ENCODE measurements at places on chromosomes 6 and 20.

DNA sequence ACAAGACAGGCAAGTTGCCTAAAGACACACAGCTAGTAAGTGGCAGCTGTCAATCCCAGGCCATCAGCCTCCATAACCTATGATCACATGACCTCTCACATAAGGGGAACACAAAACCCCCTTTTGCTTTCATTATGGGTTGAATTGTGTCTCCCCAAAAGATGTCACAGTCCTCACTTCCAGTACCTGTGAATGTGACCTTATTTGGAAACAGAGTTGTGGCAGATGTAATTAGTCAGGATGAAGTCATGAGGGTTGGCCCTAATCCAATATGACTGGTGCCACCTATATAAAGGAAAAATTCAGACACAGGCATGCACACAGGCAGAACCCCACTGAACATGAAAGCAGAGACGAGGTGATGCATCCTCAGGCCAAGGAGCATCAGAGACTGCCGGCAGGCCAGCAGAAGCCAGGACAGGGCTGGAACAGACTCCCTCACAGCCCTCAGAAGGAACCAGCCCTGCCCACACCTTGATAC lies 33.6 kb downstream of the GFOD1 start:
- DNase-seq, result no peak

DNA sequence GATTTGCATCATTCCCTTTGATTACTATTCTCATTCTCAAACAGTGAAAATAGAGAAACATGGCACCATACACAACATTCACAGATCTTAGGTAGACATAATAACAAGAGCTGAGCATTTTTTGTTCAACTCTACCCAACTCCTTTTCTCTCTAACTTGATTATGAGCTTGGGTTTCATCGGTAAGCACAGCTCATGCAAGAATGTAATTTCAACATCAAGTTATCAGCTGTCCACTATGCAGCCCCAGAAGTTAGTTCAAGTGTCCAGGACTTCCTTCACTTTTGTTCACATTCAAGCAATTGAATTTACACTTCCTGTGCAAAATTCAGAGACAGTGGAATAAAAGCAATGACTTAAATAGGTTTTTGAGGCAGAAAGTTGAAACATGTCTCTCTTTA lies 297.7 kb upstream of the SASH1 start:
- no peak for DNase-seq

GRCh38 chr6:22017766-22018165 lies 279.1 kb downstream of the PRL start:
- no peak for DNase-seq

DNA sequence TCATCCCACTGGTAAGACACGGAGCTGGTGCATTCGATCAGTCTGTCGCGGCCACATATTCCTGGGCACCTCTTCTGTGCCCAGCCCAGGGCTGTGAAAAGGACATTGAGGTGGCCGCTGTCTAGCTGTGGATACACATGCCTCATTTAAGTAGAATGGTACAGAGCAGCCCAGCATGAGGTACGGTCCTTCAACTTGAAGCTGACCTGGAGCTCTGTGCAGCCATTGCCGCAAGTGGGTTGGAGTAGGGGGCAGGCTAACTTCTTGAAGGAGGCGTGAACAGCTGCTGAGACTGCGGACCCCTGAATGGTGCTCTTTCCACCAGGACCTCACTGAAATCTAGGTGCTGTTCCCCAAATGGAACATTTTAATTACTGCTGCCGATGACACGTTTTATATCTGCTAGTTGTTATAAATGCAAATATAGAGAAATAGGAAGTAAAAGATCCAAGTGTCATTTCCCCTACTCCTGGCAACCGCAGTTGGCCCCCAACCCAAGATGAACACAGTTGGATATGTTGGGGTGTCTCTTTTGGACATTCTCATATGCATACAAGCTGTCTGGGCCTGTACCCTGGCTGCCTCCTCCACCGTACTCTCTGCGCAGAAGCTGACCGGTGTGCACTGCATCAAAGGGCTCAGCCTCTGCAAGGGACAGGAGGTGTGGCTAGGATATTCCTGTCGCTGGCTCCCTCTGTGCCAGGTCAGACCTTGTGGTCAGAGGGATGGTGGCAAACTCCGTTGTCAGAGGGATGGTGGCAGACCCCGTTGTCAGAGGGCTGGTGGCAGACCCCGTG lies 86.1 kb downstream of the CDC5L start:
- DNase-seq, result no peak

- no peak for DNase-seq
Observed at GRCh38 chr6:155770856-155771255, 315.2 kb upstream of the NOX3 start.

GRCh38 chr6:168393126-168393870 lies 47.7 kb upstream of the SMOC2 start:
- DNase-seq, result no peak

- DNase-seq, result no peak
Observed at GRCh38 chr6:29734046-29735018, 11.1 kb downstream of the HLA-F start.

- DNase-seq, result no peak
Observed at GRCh38 chr20:8664778-8665177, 404.1 kb upstream of the PLCB4 start.

DNA sequence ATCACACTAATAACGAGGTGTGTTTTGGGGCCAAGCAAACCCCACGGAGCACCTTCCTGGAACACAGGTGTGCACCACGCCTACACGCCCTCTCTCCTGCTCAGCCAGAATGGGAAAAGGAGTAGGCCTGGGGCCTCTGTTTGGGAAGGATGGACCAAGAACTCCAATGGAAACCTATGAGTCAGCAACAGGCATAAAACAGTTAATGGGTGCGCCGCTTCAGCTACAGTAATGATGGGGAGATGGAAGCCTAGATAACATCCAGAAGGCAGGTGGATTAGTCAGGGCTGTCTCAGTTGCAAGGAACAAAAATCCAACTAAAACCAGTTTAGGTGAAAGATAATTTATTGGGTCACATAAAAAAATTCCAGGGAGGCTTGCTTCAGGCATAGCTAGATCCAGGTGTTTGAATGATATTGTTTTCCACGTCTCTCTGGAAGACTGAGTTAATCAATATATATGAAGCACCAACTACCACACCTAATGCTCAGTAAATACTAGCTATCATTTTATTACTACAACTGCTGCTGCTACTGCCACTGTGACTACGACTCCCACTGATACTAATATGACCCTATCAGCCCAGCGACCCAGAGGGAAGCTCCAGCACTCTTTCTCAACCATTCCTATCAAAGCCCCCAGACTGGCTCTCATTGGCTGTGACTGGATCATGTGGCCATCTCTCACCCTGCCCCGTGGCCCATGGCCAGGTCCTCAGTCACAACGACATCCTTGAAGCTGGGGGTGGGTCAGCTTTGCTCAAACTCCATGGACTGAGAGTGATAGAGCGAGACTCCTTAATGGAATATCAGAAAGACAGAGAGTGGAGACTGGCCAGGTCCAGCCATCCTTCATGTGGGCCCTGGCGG lies 155.2 kb upstream of the PTPN1 start:
- DNase-seq, result no peak

Measured in thymus (tissue), 14 donors.